T-helper 2 cell treated with Interferon-gamma antibody and Interleukin-4, amounts not matched to agents 5 μg/mL and 100 μg/mL, for 36 hours (primary cell): ENCODE measurements at places on chromosomes 4 and X.

GRCh38 chr4:37453281-37453998 lies 208.9 kb downstream of the NWD2 start:
- DNase-seq, result peak; percentile 46

DNA sequence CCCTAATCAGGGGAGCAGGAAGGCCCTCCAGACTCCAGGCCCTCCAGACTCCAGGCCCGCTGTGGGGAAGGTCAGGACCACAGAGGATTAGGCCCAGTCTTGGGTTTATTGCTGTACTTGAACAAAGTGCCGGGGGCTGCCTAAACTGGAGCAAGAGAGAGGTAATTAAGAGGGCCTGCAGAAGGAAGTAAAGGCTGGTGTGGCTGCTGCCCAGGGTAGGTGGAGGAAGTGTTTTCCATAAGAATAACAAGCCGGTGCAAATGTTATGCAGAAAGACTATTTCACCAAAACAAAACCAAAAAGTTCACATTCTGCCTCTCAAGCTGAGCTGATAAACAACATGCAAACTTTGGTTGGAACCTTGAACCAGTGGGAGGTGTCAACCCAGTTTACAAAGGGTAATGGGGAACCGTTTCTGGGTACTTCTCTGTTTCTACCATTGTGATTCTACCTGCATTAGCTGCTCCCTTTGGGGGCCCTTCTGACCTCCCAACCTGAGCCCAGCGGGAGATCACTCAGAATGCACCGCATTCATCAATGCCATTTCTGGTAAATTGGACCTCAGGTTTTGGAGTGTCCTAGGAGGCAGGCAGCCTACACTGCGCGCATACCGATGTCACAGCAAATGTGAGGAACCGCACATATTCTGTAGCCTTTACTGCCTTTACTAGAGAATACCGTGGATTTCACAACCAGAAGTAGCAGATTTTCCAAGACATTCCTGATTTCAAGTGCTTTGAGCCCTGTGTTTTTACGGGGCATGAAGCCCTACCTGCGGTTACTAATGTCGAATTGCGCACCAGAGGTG lies 59.7 kb upstream of the BCOR start:
- no peak for DNase-seq

DNA sequence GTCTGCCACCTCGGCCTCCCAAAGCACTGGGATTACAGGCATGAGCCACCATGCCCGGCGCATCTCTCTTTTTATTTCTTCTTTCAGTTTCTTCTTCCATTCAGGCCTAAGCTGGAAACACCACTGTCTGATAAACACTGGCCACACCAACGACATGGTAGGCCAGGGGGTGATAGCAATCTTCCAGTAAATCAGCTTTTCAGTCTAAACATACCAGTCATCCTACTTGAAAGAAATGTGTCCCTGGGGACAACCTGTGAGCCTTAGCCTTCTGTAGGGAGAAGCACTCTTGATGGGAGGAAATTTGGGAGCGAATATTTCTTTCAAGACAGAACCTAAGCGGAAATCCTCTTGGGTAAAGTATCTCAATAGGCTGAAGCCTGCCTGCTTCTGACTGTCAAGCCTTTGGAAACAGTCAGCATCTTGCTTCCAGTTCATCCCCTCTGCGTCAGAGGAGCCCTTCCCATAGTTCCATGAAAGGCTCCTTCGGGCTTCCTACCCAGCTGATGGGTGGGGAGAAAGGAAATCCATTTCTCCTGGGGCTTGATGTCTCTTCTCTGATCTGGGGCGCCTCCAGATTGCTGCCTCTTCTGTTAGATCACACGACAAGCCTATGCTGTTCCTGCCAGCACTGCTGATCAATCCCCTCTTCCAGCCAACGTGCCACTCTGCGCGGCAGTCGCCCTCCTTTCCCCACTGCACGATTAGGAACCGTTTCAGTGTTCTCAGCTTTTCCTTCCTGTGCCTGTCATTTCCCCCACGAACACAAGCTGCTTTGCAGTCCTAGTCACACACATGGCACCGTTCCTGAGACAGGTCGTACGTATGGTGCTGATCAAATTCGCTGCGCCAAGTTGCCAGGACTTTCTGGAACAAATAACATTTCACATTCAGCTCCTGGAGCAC lies 49.5 kb upstream of the CBR4 start:
- no peak for DNase-seq

DNA sequence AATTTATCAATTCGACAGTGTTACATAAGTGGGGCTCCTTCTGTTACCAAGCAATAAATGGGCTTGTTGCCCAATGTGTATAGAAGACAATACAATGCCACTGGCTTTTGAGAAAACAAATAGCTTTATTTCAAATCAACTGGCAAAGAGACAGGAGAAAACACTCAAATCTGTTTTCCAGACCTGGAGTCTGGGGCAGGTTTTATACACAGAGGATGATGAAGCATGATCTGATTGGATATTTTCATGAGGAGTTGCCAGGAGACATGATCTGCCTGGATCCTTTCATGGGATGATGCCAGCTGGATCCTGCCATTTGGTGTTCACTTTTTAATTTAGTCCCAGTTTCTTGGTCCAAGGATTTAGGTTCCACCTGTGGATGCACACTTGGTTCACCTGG lies 287.9 kb downstream of the CXXC4 start:
- no peak for DNase-seq

DNA sequence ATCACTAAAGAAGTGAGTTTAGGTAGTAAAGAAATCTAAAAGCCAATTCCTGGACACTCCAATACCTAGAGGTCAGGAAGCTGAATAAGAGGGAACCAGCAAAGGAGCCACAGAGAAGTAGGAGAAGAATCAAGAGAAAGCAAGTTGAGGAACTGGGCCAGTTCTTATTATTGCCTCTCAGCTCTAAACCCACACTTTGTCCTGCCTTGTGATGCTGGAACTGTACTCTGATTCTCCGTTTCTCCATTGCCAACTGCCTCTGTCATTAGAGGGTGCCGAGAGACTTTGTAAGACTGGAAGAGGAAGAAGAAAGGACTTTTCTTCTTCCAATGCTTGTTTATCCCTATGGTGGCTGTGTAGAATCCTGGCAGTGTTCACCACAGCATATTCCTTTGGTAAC lies 38.6 kb downstream of the NSUN7 start:
- no peak for DNase-seq

DNA sequence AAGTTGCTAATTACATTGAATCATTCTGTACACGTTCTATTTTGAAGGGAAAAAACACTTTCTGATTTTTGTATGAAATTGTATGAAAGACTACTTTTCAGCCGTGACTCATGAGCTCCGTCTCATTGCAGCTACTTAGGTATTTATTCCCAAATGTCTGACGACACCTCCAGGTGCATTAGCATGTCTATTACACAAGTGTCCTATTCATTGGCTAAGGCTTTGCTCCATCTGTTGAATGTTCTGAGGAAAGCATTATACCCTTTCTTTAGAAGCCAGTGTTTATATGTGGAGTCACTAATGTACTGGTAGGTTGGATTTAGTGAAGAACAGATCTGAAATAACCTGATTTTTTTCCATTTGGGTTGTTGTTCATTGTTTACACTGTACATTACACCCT lies 51.8 kb downstream of the MAP7D3 start:
- no peak for DNase-seq

GRCh38 chr4:10974371-10974770 lies 289.8 kb upstream of the CLNK start:
- DNase-seq, result no peak

GRCh38 chr4:86498863-86499166 lies 95.3 kb upstream of the PTPN13 start:
- no peak for DNase-seq

DNA sequence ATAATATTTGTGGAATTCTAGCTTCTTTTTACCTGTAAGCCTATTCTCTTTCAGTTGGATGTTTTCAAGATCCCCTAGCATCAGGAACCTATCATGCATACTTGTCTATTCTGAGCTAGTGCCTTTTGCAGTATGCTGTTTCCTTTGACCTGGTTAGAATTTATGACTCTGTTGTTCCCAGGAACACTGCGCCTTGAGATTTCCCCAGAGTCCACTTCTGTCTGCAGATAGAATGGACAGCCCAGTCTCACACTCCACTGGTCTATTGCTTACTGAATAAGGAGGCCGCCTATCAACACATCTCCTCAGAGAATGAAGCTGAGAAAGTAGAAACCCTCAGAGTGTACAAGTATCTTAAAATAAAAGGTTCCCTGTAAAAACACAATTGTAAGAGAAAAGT lies 465.1 kb upstream of the GALNTL6 start:
- no peak for DNase-seq
